Breast epithelium (tissue), 4 donors: ENCODE measurements at places on chromosomes 1 and 21.

DNA sequence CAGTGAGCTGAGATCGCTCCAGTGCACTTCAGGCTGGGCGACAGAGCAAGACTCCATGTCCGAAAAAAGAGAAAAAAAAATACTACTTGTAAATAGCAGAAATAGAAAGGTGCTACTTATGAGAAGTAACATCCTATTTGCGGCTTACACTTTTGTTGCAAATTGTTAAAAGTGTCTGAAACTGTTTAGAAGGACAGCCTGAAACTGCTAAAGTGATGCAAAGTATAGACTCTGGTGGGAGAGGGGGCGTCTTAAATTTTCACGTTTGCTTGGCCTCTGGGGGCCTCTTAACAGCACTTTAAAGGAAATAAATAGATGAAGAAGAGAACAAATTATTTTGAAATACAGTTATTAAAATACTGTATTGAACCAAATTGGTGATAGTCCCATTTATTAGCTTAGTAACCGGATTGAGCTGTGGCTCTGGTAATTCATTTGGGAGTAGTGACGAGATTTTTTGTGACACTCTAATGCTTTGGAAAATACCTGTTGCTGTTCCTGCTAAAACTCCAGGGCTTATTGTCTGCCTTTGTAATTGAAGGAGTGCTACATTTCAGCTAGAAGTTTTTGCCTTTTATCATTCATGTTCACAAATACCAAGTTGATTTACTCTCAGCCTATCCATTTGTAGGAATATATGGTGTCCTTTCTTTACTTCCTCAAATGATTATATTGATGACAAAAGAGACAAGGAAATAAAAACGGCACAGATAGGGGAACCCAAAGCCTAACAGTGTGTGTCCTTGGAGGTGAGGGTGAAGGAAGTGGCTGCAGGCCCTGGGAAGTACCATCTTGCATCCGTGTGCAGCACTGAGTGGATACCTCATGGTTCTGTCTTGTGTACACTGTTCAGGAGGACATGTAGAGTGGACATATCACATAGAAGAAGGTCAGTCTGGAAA, 6.2 kb downstream of the PKNOX1 start:
- DNase-seq, result no peak

DNA sequence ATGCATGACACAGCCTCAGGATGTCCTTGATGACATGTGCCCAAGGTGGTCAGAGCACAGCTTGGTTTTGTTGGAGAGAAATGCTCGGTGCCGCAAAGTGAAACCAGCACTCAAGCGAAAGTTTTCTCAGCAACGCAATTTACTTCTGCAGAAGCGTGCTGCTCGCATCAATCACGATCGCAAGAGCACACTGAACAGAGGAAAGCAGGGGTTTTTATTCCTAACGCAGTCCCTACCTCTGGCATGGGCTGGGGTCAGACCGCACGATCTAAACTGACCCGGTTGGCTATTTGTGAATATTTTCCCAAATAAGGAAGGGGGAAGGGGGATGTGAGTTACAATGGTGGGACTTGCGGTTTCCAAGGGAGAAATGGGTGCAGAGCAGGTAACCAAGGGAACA, 809 bp upstream of the ZNF669 start:
- no peak for DNase-seq

DNA sequence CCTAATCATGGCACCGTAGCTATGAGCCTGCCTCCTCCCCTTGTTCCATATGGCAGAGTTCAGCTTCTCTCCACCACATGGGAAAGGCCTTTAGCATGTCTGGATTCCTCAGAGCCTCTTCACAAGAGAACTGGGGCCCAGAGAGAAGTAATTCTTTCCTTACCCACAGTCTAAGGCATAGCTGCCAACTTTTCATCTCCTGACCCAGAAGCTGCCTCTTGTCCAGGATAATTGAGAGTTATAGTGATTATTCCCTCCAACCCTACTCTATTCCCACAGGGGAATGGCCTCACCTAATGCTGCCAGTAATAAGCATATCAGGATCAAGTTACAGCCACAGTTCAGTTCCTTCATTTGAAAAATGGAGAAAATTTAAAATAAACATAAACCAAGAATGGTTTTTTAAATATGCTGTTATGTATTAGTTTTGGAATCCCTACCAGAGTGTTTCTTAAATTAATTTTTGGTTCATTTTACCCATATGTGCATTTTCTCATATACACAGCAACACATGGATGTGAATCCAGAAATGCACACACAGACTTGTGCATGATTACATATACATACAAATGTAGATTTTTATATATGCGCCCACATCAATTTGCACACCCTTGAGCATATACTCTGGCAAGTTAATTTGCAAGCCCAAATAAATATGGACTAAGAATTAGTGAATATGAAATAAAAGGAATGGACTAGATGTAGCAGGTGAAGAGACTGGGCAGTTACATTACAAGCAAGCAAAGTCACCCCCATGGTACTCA, 63.9 kb upstream of the WARS2 start:
- no peak for DNase-seq

- no peak for DNase-seq
Observed at GRCh38 chr1:192901500-192901899, 92.7 kb downstream of the RGS2 start.

DNA sequence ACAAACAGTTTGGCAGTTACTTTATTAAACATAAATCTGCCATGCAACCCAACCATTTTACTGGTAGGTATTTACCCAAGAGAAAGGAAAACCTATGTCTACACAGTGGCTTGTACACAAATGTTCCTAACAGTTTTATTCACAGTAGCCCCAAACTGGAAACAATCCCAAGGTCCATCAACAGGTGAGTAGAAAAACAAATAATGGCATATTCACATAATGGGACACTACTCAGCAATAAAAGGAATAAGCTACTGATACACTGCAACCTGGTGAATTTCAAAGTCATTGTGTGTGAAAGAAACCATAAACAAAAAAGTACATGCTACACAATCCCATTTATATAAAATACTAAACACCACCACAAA, 12.7 kb downstream of the KYAT3 start:
- no peak for DNase-seq

DNA sequence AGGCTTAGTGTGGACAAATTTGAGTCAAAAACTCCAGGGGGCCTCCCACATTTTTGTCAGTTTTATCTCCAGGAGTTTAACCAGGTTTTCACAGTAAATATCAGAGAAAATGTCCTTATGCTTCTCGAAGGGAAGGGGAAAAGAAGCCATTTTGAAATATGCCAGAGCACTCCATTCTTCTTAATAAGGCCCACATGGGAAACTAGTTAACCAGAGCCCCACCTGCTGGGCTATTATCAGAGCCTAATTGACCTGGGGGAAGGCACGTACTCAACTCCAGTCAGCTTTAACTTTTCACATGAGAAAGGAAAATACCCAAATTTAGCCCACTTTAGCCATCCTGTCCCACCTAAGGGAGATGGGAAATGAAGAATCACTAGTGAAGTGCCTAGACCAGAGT, 296.3 kb downstream of the PTBP2 start:
- DNase-seq, result no peak
